CD4-positive, alpha-beta T cell treated with Interleukin-4 for 4 hours (primary cell): ENCODE measurements at places on chromosomes 7 and 10.
A peak's percentile ranks its signal among the peaks of the same experiment; 100 is the strongest.

DNA sequence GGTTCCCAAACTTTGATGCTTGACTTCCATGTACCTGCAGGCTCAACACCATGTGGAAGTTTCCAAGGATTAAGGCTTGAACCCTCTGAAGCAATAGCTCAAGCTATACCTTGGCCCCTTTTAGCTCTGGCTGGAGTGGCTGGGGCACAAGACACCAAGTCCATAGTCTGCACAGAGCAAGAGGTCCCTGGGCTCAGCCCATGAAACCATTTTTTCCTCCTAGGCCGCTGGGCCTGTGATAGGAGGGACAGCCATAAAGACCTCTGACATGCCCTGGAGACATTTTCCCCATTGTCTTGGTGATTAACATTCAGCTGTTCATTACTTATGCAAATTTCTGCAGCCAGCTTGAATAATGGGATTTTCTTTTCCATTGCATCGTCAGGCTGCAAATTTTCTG is 14.4 kb downstream of the DGKI start:
- no peak for DNase-seq

GRCh38 chr7:104820836-104821535 is 193.0 kb upstream of the KMT2E start:
- DNase-seq, result no peak

GRCh38 chr7:67105377-67105776 is 108.7 kb downstream of the TYW1 start:
- DNase-seq, result peak; percentile 4

- no peak for DNase-seq
Observed at GRCh38 chr10:74072503-74072902, 74.6 kb downstream of the VCL start.

DNA sequence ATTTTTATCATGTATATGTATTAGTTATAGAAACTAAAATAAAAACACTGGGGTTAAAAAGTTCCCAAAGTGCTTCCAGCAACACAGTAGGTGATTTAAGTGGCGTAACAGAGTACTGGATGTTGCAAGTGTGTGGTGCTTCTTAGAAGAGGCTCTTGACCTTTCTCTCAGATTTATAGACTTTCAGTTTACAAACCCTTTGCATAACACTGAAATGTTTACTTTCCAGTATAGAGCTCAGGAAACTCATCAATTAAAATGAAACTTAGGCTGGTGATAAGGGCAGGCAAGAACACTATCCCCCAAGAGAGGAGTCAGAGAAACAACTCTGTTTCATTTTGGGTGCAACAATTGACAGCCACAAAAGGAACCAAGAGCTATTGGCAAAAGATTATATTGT is 27.5 kb upstream of the SMC3 start:
- DNase-seq, result no peak

DNA sequence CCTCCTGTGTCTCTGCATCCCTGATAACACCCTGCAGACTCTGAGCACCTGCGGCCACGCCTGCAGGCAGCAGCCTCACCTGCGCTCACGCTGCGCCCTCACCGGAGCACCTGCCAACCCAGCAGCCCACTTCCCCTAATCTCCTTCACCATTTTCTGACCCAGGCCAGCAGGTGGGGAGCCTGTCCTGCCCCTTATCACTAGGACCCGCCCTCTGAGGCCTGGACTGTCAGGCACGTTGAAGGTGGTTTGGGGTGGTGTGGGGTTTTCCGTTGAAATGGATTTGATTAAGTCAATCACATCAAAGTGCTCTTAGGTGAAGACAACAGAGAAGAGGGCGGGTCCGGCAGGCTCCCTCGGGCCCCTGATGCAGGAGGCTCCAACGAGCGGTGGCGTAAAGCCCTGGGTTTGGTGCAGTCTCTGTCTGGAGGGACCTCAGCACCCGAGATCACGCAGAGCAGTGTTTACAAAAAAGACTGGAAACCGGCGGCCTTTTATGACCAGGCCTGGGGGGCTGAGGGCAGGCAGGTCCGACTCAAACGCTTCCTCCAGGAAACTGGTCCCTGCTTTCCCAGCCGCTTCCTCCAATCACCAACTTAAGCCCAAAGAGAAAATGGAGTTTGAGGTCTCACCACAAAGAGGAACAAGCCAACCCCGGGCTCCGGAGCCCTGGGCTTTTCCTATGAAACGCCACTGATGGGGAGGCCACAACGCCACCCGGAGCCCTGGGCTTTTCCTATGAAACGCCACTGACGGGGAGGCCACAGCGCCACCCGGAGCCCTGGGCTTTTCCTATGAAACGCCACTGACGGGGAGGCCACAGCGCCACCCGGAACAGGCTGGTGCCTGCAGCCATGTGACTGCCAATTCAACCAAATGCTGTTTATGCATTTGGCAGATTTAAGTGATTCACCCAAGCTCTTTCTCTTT is 45.5 kb downstream of the DPYSL4 start:
- peak; percentile 47 for DNase-seq

- no peak for DNase-seq
Observed at GRCh38 chr10:90326498-90327267, 531.2 kb downstream of the HTR7 start.

DNA sequence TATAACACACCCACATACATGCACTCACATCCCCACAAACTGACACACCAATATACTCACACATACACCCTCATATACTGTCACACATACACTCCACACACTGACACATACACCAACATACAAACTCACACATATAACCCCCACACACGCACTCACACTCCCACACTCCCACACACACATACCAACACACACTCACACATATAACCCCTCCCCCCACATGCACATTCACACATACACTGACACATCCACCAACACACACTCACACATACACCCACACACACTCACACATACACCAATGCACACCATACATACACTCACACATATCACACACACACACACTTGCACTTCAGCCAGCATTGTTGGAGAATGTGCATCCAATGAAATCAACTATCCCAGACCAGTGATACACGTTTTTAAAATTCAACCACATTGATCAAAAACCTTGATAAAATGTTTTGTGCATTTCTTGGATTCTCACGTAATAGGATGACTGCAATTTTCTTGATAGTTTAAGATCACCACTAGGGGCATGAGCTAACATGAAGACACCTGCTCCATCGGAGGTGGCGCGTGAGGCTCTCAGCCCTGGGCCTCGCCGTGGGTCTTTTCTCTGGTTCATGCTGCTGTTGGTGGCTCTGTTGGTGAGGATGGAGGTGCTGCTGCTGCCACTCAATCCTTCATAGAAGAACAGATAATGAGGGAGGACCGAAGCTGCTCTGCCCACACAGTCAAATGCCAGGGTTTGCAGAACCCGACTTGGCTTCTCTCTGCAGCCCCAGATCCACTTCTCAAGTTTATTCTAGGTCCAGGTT is 32.1 kb upstream of the CHST15 start:
- DNase-seq, result no peak

- no peak for DNase-seq
Observed at GRCh38 chr10:110343947-110344346, 39.2 kb upstream of the SMNDC1 start.

GRCh38 chr7:121307021-121307574 is 21.7 kb upstream of the WNT16 start:
- no peak for DNase-seq

GRCh38 chr10:114543456-114543855 is 114.6 kb downstream of the ABLIM1 start:
- no peak for DNase-seq

DNA sequence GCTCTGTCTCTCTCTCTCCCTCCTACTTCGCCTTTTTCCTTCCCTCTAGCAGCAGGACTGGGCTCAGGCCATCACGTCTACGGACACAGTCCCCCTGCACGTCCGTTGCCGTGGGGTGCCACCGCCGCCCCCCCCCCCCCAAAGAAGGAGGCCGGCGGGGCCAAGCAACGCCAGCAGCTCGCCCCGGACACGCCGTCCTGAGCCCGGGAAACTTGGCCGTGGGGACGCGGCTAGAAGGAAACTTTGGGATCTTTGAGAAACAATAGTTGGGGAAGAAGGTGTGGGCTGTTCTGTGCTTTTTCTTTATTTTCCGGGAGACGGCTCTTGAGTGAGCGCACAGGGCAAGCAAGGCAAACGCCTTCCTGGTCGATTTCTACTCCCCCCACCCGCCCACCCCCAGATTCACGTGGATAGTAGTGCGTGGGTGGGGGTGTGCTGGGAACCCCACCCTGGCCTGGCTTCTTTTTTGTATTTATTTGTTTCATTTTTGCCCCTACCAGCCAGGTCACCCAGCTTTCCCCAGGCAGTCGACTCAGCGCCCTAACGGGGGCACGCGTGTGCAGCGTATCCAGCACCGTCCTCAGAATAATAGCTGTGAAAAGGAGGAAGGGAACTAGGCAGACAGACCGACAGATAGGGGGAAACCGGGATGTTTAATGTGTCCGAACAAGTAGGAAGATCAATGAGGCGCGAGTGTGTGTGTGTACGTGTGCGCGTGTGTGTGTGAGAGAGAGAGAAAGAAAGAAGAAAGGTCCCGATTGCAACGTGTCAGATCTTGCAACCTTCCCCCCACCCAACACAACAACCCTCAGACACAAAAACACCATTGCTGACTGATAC is 1.4 kb downstream of the MXI1 start:
- peak; percentile 41 for DNase-seq

DNA sequence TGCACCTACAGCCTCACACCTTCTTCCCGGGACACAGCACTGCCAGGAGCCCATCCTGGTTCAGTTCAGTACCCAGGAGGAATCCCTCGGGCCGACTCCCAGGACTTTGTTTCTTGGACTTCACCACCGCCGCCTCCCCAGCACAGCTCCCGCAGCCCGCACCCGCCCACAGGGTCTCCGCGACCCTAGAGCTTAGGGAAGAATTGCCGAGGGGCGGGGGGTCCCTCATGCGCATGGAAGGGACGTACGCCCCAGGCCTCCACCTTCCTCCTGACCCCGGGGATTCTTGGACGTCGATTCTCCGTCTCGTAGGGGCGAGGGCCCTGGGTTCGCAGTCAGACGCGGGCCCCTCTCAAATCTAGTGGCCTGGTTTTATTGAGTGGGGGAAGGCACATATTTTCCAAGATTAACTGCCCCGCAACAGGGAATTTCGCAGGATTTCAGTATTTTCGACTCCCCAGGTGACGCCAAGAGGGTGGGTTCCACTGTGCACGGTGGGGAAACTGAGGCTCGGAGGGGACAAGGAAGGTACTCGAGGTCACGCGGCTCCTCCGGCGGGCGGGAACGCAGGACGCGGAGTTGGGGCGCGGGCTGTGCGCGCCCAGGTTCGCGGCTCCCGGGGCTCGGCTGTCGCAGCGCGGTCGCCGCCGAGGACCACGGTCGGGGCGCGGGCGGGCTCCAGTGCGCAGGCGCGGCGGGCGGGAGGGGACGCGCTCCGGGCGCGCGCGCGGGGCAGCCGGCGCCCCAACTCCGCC is at the start of gene ADCY1:
Gene ADCY1, plus strand, starts transcription at position 708 of the 755 bp plus-strand sequence. CDS start 176 bp downstream, outside the sequence.
- DNase-seq, result no peak

- DNase-seq, result no peak
Observed at GRCh38 chr7:25597946-25598345, 369.7 kb upstream of the NPVF start.

DNA sequence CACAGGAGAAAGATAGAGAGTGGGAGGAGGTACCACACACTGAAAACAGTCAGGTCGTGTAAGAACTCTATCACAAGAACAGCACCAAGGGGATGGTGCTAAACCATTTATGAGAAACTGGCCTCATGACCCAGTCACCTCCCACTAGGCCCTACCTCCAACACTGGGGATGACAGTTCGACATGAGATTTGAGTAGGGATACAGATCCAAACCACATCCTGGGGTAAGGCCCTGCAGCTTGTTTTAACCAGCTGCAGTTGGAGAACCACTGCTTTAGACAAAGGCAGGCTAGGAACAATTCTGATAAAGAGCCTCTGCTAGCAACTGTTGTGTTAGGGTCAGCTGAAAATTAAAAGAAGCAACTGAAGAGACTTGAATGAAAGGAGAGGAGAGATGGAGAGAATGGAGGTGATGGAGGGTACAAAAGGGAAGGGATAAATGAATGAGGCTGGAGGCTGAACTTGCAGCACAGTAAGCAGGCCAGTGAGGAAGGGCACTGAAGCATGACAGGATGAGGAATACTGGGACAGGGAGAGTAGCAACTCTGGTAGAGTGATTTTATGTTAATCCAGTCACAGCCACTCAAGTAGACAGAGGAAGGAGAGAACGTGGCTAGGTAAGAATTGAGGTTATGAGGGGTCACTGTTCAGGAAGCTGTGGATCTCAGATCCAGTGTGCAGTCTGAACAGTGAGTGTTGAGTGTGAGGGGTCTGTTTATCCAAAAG is 23.6 kb downstream of the MEST start:
- DNase-seq, result no peak
